H9 (cell line): ENCODE measurements at places on chromosomes 7 and 10. TPM values are rescaled to one million over a fixed set of nuclear protein-coding genes. Genes with fewer than 3 reads are reported as not detected.

- H3K27ac ChIP-seq: no peak overlapping the region
- H3K27me3 ChIP-seq: no peaks in the 10 kb centered on the region
- DNase-seq: no peak
- H3K4me3 ChIP-seq: no peak overlapping the region
Measured at GRCh38 chr10:62162261-62162981, 106.2 kb downstream of the RTKN2 start.

- no peaks in the 10 kb centered on the region for H3K4me1 ChIP-seq
- no peaks in the 10 kb centered on the region for H3K36me3 ChIP-seq
- no peak for DNase-seq
- no peak overlapping the region for H3K27ac ChIP-seq
Measured at GRCh38 chr10:44830022-44830421, 81.1 kb upstream of the TMEM72 start.

DNA sequence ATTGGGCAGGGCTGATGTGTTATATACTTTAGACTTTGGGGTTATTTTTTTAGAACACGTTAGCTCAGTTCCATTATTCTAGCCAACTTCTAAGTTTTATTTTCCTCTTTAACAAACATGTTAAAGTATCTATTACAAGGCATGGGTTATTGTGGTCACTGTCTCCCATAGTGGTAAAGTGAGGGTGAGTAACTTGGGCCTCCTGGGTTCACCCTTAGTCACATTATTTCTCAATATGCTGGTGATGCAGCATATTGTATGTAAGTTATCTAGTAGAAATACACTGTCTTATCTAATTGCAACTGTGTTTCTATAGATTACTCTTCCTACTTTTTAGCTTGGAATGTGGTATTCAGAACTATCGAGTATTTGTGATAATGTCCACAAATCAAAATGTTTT is 65.9 kb downstream of the BBS9 start:
- H3K27ac ChIP-seq: no peak overlapping the region
- H3K27me3 ChIP-seq: no peaks in the 10 kb centered on the region
- DNase-seq: no peak
- H3K36me3 ChIP-seq: no peaks in the 10 kb centered on the region

DNA sequence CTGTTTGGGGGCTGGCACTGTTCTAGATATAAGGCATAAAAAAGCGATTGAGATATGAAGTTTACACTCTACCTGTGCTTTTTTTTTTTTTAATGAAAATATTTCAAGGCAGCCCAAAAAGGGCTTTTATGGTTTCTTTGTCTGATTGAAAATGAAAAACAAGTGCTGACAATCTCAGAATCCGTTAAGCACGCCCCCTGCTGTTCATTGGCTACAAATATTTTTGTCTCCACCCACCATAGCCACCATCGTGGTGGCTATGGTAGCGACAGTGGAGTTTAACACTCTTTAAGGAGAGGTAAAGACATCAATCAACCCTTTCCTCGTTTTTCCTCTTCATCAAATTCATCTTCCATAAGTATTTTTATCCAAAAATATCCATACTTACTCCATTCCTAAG is 94.2 kb downstream of the CD36 start:
- H3K4me1 ChIP-seq: no peaks in the 10 kb centered on the region
- H3K27me3 ChIP-seq: no peaks in the 10 kb centered on the region; the same call in 1 of the 2 replicates
- no peak for DNase-seq
- no peak overlapping the region for H3K4me3 ChIP-seq
- no peaks in the 10 kb centered on the region for H3K36me3 ChIP-seq
- H3K27ac ChIP-seq: no peak overlapping the region

Gene CCZ1B
- 62.6 and 77.0 TPM in 2 replicates for total RNA-seq

Gene KLF14
- total RNA-seq: not detected in 2 replicates

Gene NPC1L1
- total RNA-seq: 0.07 and 0.11 TPM in 2 replicates
